ENCODE measurements at places on chromosomes 16 and 17.

DNA sequence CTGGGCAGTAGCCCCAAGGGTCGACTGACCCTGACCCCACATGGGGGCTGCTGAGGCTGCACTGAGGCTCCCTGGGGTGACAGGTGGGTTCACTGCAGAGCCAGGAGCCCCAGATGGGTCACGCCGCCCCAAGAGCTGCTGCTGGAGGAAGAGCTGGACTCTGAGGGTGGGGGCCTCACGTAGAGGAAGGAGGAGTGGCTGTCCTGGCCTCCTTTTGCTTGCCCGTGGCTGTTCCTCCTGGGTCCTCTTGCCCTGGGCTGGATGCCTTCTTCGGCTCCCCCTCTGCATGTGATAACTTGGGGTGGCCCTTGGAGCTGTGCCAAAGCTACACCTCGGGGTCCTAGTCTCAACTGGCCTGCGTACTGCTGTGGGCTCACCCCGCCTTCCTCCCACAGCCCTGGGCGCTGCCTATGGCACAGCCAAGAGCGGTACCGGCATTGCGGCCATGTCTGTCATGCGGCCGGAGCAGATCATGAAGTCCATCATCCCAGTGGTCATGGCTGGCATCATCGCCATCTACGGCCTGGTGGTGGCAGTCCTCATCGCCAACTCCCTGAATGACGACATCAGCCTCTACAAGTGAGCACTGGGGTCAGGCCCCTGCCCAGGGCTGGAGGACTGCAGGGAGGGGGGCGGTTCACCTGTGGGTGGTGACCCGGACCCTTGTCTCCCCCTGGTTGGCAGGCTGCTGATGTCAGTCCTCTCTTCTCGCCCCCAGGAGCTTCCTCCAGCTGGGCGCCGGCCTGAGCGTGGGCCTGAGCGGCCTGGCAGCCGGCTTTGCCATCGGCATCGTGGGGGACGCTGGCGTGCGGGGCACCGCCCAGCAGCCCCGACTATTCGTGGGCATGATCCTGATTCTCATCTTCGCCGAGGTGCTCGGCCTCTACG lies 1.1 kb upstream of the AMDHD2 start:
- no peak for DNase-seq

DNA sequence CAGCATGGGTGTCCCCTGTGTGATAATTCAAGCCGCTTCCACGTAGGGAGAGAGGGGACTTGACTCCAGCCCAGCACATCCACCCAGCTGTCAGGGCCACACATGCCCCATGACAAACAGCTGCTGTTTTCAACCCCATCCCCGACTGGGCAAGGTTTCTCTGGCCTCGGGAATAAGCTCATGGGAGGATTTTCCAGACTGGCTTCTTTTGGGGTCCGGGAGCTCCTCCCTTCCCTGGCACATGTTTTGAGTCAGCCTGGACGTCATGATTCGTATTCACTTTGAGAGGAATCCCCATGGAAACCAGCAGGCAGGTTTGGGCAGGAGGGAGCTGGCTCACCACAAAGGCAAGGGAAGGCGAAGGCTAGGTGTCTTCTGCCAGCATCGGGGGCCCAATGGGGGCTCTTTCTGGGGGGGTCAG lies 156.4 kb downstream of the CMIP start:
- peak; percentile 85 for DNase-seq

- no peak for DNase-seq
These were observed 144.3 kb upstream of the MYOCD start for GRCh38 chr17:12521416-12521815.

DNA sequence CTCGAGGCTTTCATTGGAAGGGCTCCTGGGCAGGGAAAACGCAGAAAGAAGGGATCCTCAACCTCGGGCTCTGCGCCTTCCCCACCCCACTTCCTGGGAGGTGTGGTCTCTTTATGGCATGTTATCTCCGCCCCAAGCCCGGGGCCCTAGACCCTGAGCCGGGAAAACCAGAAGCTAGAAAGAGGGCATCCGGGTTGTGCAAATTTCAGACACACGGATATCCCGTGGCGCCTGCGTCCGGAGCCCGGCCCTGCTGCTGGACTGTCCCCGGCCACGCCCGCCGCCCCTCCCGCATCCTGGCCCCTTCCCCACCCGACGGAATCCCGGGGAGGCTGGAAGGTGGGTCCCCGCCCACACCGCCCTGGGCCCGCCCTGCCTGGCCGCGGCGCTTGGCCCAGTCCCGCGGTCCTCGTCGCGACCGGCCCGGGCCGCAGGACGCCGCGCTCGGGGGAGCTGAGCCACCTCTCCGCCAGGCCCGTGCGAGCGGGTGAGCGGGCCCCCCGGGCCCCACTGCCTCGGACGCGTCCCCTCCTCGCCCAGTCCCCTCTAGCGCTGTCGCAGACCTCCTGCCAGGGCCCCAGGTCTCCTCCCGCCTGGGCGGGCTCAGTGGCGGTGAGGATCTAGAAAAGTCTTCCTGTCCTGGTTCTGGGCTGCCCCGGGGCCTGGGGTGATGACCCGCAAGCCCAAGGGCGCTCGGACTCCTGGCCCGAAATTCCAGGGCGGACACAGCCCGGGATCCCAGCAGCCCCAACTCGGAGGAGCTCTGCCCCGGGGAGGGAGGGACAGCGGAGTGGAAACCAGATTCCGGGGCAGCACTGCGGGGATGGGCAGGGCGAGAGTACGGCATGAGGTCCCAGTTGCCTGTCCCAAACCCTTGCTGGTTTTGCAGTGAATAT lies at the start of gene SLC16A5:
Gene SLC16A5, plus strand, starts transcription at position 397 of the 896 bp plus-strand sequence. CDS start 5,683 bp downstream, outside the sequence.
- DNase-seq = no peak

DNA sequence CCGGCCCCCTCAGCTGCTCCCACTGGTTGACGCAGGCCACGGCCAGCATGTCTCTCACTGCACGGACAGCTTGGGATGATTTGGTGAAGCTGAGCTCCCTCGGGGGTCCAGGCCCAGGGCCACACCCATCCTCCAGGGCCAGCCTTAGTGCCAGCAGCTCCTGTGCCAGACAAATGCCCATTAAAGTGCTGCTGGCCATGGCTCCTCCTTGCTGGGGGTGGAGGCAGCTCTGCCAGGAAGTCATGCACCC lies 2.5 kb downstream of the TRIM47 start:
- DNase-seq = no peak
